Osteoblast (primary cell): ENCODE measurements at places on chromosomes 4 and X. TPM values are rescaled to one million over a fixed set of nuclear protein-coding genes. Genes with fewer than 3 reads are reported as not detected.
A peak's percentile ranks its signal among the peaks of the same experiment; 100 is the strongest.

The MSMO1 gene
- 238 and 290 TPM in 2 replicates for total RNA-seq

The PAGE2 gene
- total RNA-seq: not detected in 2 replicates

The ZFYVE28 gene
- total RNA-seq: 9.7 and 10.5 TPM in 2 replicates

GRCh38 chrX:153507484-153508178 lies 9.8 kb upstream of the ATP2B3 start:
- H3K4me1 ChIP-seq: no peaks in the 10 kb centered on the region
- H3K4me3 ChIP-seq: no peak overlapping the region
- peak; percentile 99 for DNase-seq
- H3K27ac ChIP-seq: no peak overlapping the region
- H3K27me3 ChIP-seq: no peaks in the 10 kb centered on the region
- peaks cover 34% of the 10 kb centered on the region for H3K36me3 ChIP-seq

DNA sequence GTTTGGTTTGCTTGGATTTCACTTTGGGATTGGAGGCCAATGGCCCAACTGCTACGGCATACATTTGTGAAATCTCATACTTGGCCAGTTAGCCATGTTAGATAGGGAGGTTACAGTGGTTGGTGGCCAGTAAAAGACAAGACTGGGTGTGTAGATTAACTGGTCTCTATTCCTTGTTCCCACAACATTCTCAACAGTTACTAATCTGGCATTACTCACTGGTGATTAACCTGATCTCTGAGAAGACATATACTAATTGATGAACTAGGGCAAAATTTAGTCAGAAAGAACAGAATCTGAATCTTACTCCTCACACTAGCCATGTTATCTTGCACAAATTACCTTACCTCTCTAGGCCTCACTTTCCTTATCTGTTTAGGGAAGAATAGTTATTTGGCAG lies 33.4 kb downstream of the GATB start:
- H3K36me3 ChIP-seq: no peaks in the 10 kb centered on the region
- DNase-seq: no peak
- H3K4me3 ChIP-seq: no peak overlapping the region
- no peaks in the 10 kb centered on the region for H3K27me3 ChIP-seq

GRCh38 chr4:127631420-127631819 lies 1.3 kb upstream of the INTU start:
- H3K27me3 ChIP-seq: peaks cover 6% of the 10 kb centered on the region
- peaks cover 11% of the 10 kb centered on the region for H3K4me1 ChIP-seq
- DNase-seq: no peak
- no peak overlapping the region for H3K4me3 ChIP-seq

DNA sequence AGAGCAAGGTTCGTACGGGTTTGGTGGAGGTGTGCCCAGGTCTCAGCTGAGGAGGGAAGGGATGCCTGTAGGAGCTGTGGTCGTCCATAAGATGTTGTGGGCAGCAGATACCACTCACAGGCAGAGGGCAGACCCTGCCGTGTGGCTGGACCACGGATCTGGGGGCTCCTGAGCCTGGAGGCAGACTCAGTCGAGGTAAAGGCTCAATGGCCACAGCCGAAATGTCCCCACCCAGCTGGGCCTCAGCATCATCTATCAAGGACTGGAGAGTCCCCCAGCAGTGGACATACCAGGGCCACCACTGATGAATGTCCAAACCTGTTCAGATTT lies 98.5 kb downstream of the DHRSX start:
- peaks cover 6% of the 10 kb centered on the region for H3K36me3 ChIP-seq
- no peaks in the 10 kb centered on the region for H3K27me3 ChIP-seq
- H3K4me1 ChIP-seq: peaks cover 2% of the 10 kb centered on the region
- no peak overlapping the region for H3K4me3 ChIP-seq

DNA sequence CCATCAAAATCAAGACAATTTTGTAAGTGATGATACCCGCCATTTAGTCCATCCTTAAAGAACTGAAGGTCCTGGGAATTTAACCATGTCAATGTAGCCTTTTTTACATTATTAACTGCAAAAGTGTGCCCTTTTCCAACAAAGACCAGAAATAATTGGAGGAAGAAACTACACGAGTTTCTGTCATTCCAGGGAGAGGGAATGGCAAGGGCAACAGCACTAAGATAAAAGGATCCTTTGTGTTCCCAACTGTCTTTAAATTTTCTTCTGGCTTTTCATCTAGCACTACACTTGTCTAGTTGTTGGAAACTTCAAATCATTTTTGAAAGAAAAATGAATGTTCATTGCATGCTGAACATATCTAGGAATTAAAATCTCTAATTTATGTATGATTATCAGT lies 286.2 kb downstream of the GALNTL6 start:
- H3K36me3 ChIP-seq: no peaks in the 10 kb centered on the region
- no peak overlapping the region for H3K4me3 ChIP-seq
- no peaks in the 10 kb centered on the region for H3K27me3 ChIP-seq
- DNase-seq: no peak

GRCh38 chr4:657834-658667 lies 16.0 kb downstream of the ATP5ME start:
- H3K4me3 ChIP-seq: no peak overlapping the region
- no peaks in the 10 kb centered on the region for H3K4me1 ChIP-seq
- H3K27ac ChIP-seq: no peak overlapping the region

GRCh38 chr4:6556263-6556662 lies 18.7 kb upstream of the MAN2B2 start:
- no peak for DNase-seq
- H3K27ac ChIP-seq: no peak overlapping the region
- H3K27me3 ChIP-seq: peaks cover 42% of the 10 kb centered on the region
- no peak overlapping the region for H3K4me3 ChIP-seq
- no peaks in the 10 kb centered on the region for H3K4me1 ChIP-seq
- H3K36me3 ChIP-seq: no peaks in the 10 kb centered on the region

GRCh38 chrX:128698573-128699181 lies 646.5 kb upstream of the ACTRT1 start:
- no peaks in the 10 kb centered on the region for H3K36me3 ChIP-seq
- H3K27ac ChIP-seq: no peak overlapping the region
- DNase-seq: no peak
